Amniotic epithelial cell (primary cell): ENCODE measurements at places on chromosomes 7 and 10.
A peak's percentile ranks its signal among the peaks of the same experiment; 100 is the strongest.

GRCh38 chr10:93028883-93029282 lies 31.7 kb upstream of the CYP26C1 start:
- peak; percentile 43 for DNase-seq

GRCh38 chr7:5479941-5480517 lies 56.4 kb upstream of the TNRC18 start:
- DNase-seq = no peak

DNA sequence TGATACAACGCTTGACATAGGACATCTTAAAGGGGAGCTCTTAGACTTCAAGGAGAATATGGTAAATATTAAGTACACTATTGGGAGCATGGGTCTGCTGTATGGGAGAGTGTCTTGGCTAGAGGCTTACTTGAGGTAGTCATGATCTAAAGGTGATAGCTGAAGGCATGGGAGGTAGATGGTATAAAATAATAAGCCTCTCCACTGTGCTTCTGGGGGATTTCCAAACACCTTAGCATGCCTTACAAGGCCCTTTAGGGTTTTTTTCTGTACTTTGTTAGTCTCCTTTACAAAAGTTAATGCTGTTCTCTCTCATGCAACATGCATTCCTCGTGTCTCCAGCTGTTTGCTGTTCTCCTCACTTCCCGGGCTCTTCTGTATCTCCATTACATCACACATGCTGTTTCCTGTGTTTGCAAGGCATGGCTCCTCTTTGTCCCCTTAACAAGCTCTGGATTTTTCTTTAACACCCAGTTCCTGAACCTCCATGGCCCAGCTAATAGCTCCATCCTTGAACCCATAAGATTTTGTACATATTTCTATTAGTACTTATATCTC lies 449.7 kb downstream of the AUTS2 start:
- DNase-seq = no peak

- DNase-seq = no peak
Observed at GRCh38 chr10:107434854-107435253, 270.3 kb upstream of the SORCS1 start.

GRCh38 chr7:53984776-53985175 lies 557.4 kb upstream of the VSTM2A start:
- no peak for DNase-seq

DNA sequence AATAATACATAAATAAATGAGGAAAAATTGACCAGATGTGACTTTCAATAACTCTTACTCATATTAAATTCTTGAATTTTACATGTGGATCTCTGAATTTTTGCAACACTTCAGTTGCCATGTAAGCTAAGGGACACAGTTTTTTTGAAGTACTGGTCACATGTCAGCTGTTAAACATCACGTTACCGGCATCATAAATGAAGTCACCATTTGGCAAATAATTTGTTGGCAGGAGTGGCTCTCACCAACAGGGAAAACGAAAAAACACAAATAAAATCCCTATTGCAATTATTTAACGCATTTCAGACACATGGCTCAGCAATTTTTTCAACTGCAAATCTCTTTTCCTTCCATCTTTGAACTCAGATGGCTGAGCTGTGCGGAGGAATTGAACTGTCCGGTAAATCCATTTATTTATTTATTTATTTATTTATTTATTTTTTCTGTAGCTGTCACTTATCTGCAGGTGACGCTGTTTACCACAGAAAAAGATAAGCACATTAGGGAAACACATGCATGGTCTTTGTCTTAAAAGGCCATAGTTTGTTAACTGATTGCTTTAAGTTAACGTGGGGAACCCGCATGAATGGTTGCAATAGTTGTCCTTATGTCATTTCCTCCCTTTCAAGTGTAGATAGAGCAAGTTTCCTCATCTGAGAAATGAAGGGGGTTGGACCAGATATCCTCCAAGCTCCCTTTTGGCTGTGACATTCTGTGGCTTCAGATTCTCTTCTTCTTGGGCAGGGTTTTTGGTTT lies 64.7 kb upstream of the JAZF1 start:
- no peak for DNase-seq

DNA sequence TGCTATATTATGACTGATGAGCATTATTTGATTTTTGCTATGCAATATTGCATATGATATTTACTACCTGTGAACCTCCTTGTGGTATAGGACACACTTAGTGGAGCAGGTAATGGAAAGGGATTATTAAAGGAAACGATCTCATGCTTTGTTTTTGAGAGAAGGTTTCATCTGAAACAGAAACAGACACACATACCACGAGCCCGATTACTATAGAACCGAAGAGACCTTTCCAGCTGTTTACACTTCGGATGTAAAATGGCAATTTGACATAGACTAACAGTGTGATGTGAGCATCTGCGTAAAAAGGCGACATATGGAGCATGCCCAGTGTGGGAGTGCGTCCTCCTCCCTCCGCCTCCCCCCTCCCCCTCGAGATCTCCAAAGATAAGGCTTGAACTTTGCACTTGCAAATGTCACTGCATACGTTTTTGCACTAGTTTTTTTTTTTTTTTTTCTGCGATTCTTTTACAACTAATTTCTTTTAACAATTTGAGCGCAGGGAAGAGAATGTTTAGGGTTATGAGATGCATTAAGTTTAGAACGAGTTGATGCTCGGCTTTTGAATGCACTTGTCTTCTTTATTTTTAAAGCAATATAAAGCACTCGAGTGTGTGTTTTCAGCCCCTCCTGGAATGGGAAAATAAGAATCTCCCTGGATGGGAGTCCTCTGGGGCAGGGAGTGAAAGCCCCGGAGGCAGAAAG lies 251.0 kb downstream of the NSUN6 start:
- no peak for DNase-seq

DNA sequence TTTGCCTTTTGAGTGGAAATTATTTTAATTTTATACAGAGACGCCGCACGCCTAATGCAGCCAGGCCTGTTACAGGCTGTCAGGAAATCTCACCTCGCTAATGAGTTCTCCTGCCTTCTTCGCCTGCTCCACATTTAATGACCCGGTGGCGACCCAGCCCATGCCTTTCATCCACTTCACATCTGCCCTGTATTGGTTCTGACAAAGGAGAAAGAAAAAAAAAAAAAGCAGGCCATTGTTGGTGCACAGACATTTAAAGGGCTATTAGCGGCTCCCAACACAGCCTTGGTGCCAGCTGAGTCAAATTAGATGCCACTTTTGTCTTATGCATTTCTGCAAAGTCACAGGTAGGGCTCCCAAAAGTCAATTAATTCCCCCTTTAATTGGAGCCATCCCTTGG lies 43.3 kb downstream of the NRAP start:
- no peak for DNase-seq

DNA sequence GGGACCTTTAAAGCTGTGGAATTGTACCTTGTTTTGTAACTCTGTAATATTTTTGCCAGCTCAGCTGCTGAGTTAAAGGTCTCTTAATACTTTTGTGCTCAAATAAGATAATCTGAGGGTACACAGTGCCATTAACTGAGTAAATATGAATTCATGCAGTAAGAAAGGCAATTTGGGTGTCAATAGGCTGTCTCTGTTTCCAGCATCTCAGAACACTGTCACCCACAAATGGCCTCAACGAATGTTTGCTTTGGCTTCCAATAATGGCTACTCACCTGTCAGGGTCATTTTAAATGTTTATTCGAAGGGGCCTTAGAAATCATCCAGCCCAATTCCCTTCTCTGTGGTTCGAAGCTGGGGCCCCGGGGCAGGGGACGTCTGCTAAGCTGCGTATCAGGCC lies 225.4 kb downstream of the ZMYND11 start:
- no peak for DNase-seq

GRCh38 chr7:45420843-45421495 lies 153.2 kb upstream of the ADCY1 start:
- DNase-seq = peak; percentile 1

GRCh38 chr10:91549262-91549661 lies 83.6 kb downstream of the PPP1R3C start:
- peak; percentile 55 for DNase-seq

DNA sequence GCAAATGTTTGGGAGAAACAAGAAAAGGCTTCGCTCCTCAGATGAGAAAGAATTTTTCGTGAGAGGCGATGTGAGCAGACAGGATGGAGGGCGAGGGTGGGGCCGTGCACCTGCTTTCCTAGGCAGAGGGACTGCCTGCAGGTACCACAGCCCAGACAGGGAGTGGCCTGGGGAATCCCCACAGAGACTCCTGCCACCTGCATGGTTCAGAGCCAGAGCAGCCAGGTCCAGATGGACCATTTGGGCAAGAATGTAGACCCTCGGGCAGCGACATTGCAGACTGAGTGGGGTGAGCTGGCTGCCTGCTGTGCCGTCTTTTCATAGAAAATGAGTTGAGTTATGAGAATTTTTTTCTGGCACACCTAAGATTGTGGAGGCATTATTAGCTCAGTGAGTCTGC lies 216.8 kb downstream of the SNX10 start:
- DNase-seq = no peak

- DNase-seq = no peak
Observed at GRCh38 chr7:3310884-3311283, 9.8 kb downstream of the SDK1 start.

- no peak for DNase-seq
Observed at GRCh38 chr10:86306628-86307278, 59.8 kb downstream of the GRID1 start.

DNA sequence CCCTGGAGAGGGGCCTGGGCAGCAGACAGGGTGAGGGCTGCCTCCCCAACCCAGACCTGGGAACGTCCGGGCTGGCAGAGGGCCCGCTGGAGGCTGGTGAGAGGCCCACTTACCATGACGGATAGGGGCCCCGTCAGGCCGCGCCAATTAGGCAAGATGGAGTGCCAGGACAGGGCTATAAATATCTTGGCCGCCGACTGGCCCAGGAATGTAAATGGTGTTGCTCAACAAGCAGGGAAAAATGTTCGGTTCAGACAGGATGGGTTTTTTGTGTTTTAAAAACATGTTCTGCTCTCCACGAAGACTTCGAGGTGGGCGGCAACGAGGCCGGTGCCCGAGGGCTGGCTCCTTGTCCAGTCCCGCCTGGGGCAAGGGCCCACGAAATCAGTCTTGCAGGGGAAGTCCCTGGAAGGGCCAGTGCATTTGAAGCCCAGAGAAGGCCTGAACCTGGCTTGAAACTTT lies 35.8 kb upstream of the ELN start:
- peak; percentile 94 for DNase-seq

DNA sequence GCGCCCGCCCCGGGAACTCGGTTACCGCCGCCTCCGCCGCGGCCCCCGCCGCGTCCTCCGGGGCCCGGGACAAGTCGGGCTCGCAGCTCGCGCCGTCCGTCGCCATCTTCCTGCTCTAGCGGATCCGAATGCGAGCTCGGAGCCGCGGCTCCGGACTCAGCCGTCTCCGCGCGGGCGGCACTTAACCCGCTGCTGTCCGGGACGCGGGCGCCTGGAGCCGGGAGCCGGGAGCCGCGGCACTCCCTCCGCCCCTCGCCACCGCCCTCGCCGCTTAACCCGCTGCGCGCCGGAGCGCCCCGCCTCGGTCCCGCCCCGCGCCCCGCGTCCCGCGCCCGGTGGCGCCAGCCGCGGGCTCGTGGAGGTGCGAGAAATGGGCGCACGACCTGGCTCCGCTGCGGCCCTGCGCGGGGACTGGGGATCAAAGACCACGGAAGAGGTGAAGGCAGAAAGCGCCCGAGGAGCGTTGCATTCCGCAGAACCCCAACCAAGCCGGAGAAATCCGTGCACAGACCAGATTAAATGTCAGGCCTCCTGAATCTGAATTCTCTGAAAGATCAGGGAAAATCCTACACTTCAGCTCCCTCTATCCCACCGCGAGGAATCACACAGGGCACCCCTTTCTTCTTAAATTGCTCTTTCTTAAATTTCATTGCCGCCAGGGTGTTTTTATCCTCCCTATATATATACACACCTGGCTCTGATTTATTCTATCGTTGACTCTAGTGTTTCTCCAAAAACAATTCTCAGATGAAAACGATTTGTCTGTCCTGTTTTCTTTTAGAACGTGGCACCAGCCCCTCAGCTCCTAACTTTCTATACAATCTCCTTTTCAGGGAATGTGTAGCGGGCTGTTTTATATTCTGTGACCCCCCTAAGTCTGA lies at the start of gene CTTNBP2:
Gene CTTNBP2 (minus strand): TSS at position 132 of the 881 bp plus-strand sequence. CDS start 26 bp downstream, at position 106.
- DNase-seq = peak; percentile 43

DNA sequence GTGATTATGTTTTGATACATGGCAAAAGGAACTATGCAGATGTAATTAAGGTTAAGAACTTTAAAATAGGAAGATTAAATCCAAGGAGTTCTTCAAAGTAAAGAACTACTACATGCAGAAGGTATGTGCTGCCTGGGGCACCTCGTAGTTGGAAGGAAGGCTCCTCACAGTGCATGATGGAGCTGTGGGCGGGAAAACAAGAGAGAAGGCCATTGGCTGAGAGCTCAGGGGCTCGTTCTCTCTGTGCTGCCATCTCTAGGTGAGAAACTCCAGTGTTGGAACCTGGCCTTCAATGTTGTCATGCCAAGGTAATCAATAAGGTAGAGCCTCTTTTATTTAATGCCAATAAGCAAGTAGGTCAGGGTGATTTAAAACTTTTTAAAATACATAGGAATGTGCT lies 391.4 kb upstream of the ETV1 start:
- no peak for DNase-seq

- no peak for DNase-seq
Observed at GRCh38 chr10:44439958-44440244, 55.0 kb upstream of the CXCL12 start.

DNA sequence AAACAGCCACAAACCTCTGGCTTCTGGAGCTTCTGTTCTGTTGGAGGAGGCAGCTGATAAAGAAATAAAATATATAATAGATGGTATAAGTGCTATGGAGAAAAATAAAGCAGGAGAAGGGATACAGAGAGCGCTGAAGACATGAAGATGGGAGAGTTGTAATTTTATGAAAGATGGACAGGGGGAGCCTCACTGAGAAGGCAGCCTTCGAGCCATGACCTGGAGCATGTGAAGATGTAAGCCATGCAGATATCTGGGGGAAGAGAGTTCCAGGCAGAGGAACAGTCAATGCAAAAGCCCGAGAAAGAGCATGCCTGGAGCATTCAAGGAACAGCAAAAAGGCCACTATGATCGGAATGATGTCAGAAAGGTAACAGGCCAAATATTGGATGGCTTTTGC lies 187.5 kb downstream of the KIAA1217 start:
- DNase-seq = peak; percentile 24

DNA sequence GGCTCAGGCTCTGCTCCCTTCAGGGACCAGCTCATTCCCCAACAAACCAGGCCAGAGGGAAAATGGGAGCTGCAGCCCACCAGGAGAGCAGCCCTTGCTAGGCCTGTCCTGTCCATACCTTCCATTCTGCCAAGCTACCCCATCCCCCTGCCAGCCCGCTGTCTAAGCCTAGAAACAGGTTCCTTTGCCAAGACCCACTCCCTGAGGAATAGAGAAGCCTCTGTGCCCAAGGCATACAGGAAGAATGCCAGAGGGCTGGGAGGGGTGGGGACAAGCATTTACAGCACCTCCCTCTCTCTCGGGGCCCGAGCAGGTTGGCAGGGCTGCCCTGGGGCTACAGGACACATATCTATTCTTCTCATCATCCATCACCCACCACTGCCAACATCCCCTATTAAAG lies 178.3 kb downstream of the GRID1 start:
- DNase-seq = no peak

GRCh38 chr10:133224756-133225372 lies 5.2 kb upstream of the UTF1 start:
- peak; percentile 85 for DNase-seq
